HuH-7.5 (cell line): ENCODE measurements at places on chromosomes 1 and 21.
A peak's percentile ranks its signal among the peaks of the same experiment; 100 is the strongest.

DNA sequence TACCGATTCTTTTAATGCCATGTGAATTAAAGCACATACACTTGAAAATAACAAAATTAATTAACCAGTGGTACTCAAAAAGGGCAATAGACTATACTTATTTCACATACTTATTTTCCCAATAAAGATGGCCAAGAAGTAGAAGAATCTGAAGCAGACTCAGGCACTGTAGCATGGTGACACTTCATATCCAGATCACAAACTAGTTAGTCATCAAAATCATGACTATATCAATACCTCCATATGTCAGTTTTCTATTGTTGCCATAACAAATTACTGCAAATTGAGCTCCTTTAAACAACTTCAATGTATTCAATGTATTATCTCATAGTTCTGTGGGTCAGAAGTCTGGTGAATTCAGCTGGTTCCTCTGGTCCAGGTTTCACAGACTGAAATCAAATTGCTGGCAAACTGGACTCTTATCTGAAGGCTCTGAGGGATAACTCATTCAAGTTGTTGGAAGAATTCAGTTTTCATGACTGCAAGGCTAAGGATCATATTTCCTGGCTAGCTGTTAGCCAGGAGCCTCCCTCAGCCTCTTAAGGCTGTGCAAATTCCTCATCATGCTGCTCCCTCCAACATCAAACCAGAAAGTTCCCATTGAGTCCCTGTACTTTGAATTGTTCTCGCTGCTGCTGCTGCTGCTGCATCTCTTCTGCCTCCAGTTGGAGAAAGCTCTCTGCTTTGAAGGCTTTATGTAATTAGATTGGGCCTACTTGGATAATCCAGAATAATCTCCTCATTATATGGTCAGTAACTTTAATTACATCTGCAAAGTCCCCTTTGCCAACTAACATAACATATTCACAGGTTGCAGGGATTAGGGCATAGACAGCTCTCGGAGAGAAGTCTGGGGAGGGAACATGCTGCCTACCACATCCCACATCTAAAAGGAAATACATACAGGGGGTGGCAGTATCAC lies 91.5 kb downstream of the MRPL39 start:
- no peak for DNase-seq

- no peak for DNase-seq
These were observed 74.6 kb downstream of the RGL1 start for GRCh38 chr1:183879494-183879893.

- peak; percentile 88 for DNase-seq
These were observed 6.5 kb downstream of the KCNN3 start for GRCh38 chr1:154863315-154864174.

- DNase-seq = no peak
These were observed 6.2 kb downstream of the HPCAL4 start for GRCh38 chr1:39685071-39685470.

DNA sequence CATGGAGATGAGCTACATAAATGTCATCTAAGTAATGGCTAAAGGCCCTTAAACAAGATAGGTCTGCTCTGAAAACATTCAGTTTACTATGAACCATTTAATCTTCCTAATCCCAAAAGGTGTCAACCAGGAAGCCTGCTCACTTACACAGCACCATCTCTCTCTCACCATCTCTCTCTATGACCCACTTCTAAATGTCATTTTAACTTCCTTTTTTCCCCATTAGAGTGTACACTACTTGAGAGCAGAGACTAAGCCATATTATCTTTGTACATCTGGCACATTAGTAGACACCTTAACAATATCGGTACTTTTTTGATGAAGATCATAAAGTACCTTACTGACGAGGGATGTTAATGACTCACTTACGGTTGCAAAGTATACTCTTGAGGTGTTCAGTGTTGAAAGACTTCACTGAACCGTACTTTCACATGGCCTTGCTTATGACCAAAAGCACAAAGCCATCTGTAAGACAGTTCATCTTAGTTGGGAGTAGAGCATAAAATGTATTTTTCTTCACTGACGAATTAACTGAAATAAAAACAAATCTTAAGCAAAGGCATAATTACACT lies 25.4 kb downstream of the FBXO42 start:
- DNase-seq = no peak

- DNase-seq = no peak
These were observed 166.4 kb downstream of the PBX1 start for GRCh38 chr1:164725401-164725800.

DNA sequence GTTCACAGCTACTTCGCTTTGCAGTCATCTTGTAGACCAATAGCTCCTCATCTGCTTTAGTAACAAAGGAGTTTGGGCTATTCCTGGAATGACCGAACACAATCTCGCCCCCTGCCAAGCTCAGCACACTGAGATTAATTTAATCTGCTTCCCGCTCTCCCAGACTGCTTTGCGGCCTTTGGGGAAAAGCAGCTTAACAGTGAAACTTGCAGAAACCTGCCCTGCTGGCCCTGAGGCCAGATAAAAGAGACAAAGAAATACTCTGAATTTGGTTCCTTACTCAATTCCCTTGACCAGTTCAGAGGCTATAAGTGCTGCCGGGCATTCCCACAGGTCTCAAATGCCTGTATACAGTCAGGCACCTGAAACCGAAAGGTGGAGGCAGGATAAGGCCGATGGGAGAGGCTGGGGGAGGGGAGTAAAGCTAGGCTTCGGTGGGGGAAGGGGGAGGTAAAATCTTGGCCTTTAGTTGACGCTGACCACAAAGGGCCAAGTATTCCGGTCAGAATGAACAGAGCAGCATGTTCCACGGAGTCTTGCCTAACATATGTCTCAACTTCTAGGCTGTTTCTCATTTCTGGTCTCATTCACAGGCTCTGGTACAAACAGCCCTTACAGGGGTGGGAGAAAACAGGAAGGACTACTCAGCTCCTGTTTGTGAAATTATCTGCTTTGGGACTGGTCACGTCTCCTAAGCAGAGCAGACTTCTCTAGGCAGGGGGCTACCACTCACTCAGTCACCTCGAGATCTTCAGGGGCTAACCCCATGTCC lies 17.7 kb upstream of the A3GALT2 start:
- no peak for DNase-seq
